Uterus (tissue), 4 donors: ENCODE measurements at places on chromosomes 5 and 9. TPM values are rescaled to one million over a fixed set of nuclear protein-coding genes. Genes with fewer than 3 reads are reported as not detected.

- no peak for DNase-seq
Measured at GRCh38 chr5:15850939-15851341, 328.7 kb downstream of the MARCHF11 start.

DNA sequence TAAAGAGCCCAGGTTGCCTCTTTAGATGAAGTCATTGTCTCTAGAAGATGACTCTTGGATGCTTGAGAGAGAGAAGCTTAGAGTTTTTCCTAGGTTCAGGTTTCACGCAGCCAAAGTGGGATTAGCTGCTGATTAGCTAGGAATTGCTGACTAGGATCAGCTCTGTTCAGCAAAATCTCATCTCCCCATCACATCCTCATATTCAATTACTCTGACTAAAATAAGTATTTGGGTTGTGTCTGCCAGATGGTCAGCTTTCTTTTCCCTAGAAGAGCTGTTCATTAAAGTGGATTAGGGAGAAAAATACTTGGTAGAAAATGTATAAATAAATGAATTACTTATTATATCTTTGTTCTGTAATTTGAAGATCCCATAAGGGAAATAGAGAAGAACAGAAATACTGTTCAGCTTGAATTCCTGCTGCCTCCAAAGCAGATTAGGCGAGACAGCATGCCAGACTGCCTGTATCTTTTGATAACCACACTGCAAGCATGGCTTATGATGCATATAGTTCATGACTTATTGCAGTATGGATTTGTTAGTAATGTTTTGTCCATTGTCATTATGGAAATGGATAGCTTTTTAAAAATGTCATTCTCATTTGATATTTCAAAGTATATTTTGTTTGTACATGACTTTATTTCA, 184.8 kb upstream of the CD180 start:
- DNase-seq = no peak

- DNase-seq = no peak
Measured at GRCh38 chr9:23556459-23556858, 269.6 kb downstream of the ELAVL2 start.

- no peak for DNase-seq
Measured at GRCh38 chr9:86322973-86323644, 31.1 kb downstream of the TUT7 start.

DNA sequence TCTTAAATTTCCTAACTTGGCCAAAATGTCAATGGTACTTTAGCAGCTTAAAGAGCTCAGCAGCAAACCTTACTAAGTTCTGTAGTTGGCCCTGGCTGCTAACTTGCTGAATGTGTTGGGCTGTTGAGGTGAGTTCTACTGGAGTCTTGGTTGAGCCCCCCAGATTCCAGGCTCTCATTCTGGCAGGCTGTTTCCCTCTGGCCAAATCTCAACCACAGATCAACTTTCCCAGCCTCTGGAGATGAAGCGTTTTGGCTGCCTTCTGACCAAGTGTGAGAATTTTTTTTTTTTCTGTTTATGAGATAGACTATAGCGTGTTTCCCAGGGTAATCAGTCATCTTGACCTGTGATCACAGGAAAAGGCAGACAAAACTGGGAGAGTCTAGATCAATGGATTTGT, 343.7 kb downstream of the EBF1 start:
- DNase-seq = no peak

DNA sequence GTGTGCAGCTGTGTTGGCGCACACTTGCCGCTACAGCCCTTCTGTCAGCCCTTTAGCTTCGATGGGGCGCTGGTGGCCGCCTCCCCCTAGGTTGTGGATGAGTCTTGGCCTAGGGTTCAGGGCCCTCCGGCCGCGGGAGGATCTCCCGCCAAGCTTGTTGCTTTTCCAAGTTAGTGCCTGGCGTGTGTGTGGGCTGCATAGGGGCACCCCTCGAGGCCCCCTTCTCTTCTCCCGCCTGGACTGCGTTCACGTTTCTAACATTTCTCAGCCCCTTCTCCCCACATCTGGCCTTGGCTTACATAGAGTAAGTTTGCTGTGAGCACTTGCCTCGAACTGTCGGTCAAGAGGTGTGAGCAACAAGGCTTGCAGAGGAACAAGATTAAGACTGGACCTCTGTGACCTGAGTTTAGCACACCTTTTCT, 413 bp upstream of the OXCT1 start:
- DNase-seq = no peak

DNA sequence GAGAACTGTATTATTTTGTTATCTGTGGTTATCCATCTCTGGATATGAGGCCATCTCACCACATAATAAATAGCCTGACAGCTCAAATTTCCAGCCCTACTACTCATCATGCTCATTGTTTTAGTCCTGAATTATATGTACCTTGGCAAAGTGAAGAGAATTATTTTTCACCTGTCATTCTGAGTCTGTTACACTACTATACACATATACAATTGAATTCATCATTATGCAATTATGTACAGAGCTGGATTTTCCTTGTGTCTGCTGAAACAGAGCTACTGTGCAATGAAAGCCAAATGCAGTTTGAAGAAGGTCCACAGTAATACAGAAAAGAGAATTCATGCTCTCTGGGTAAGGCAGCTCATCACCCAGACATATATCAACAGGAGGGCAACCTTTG, 28.5 kb downstream of the ESM1 start:
- DNase-seq = no peak

GRCh38 chr5:87097664-87098063, 170.0 kb upstream of the RASA1 start:
- no peak for DNase-seq

GRCh38 chr5:569358-569867, 42.7 kb upstream of the CEP72 start:
- no peak for DNase-seq

- DNase-seq = no peak
Measured at GRCh38 chr9:114718801-114719221, 36.8 kb upstream of the TEX48 start.

DNA sequence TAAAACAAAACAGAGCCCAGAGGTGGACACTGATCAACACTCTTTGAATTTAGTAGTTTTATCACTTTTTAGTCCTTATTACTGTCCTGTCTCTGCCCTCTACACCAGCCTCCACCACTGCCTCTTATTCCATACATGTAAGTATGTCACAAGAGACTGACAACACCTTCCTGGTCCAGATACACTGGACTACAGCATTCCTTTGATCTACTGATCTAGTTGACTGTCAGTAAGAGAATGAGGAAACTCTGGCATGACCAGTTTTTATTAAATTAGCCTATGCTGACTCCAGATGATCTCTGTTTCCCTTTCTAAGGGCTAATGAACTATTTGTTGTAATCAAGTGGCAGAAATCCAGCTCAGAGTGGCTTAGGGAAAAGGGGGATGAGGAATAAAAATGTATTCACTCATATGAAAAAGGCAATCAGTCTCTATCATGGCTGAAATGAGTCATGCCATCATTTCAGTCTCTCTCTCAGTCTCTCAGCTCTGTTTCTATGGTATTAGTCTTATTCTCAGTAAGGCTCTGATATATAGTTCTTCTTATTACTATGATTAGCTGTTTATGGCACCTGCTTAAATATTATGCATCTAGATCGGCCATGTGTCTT, 5.5 kb downstream of the ARHGEF37 start:
- no peak for DNase-seq

GRCh38 chr5:95027151-95027721, 257.7 kb downstream of the MCTP1 start:
- no peak for DNase-seq

DNA sequence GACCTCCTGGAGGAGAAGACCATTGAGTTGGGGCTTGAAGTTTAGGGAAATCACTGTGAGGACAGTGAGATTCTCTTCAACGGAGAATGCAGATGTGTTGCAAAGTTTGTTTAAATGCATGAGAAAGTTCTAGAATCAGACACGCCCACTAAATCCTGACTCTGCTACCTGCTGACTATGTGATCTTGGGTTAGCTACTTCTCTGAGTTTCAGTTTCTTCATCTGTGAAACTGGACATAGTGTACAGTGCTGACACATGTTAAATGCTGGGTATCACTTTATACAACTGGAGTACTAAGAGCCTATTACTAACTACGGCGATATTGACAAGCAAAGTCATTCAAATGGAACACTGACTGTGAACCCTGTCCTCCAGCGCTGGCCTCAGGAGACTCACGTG, 255.5 kb downstream of the HSPA4 start:
- DNase-seq = no peak

- no peak for DNase-seq
Measured at GRCh38 chr9:111957856-111958631, 61.4 kb downstream of the UGCG start.

GRCh38 chr9:133880851-133881661, 111.1 kb downstream of the VAV2 start:
- no peak for DNase-seq

Gene ZNF883
- total RNA-seq = 13.3 TPM

Gene CTNND2
- total RNA-seq = not detected

Gene TAF11L10
- not detected for total RNA-seq

Gene LPAR1
- total RNA-seq = 68.0 TPM

Gene OR1Q1
- total RNA-seq = not detected

Gene SLIT3
- total RNA-seq = 32.1 TPM

Gene PCDHA4
- total RNA-seq = 0.88 TPM

Gene SLC34A1
- not detected for total RNA-seq
